ENCODE measurements at places on chromosomes 5 and 9.

- no peak for DNase-seq
Observed at GRCh38 chr9:133262226-133262625, 12.8 kb downstream of the ABO start.

DNA sequence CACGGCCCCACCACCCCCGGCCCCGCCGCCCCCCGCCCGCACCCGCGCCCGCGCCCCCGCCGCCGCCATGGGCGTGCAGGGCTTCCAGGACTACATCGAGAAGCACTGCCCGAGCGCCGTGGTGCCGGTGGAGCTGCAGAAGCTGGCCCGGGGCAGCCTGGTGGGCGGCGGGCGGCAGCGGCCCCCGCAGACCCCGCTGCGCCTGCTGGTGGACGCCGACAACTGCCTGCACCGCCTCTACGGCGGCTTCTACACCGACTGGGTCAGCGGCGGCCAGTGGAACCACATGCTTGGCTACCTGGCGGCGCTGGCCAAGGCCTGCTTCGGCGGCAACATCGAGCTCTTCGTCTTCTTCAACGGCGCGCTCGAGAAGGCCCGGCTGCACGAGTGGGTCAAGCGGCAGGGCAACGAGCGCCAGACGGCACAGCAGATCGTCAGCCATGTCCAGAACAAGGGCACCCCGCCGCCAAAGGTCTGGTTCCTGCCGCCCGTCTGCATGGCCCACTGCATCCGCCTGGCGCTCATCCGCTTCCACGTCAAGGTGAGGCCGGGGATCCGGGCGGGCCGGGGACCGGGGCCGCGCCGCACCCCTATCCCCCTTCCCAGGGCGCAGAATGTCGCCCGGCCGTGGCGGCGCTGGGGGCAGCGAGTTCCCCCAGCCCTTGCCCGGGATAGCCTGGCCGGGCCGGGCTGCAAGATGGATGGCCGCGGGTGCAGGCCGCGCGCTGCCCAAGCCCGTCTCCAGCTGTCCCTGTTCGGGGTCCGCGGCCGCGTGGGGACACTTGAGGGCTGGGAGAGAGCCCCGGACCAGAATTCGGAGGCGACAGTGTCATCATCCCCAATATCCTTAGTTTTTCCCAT is 594 bp downstream of the FAM120A start:
- DNase-seq = peak; percentile 16

DNA sequence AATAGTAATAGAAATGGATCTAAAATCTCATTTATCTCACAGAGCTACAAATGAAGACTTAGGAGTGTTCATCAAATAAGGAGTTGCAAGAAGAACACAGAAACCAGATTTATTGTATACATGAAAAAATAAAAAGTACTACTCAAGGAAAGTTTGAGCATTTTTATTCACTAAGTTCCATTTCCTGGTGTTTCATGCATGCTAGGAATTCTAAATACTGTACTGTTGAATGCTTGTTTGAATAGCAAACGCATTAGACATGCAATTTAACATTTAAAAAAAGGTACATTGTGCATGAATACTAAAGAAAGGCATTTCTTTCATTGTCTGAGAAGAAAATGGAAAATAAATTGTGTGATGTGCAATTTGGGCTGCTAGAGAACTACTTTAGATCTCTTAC is 52.1 kb downstream of the C6 start:
- DNase-seq = no peak

- DNase-seq = no peak
Observed at GRCh38 chr9:112054916-112055315, 120.2 kb downstream of the SUSD1 start.

DNA sequence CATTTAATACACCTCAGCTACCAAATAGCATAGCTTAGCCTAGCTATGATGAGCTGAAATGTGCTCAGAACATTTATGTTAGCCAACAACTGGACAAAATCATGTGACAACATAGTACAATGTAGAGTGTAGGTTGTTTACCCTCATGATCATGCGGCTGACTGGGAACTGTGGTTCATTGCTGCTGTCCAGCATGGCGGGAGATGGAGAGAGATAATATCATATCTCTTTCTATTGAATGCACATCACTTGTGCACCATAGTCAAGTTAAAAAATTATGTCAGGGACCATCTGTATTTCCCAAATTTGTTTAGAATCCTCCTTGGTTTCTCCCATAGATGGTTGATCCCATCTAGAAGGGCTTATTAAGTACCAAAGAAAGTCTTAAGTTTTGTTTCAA is 151.1 kb upstream of the ELL2 start:
- DNase-seq = no peak

DNA sequence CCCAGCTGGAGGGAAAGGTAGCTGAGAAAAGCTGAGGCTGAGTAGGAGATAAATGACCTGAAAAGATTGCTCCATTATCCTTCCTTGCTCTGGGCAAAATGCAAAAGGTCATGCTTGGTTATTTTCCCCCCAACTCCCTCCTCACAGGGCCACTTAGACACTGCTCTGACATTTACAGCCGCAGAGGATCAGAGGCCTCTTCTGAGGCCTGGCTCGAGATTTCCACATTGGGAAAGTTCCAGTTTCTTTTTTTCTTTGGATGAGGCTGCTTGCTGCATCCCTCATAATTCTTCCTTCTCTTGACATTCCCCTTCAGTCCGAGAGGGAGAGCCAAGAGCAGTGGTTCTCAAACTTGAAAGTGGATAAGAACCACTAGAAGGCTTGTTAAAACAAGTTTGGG is 60.1 kb upstream of the HSPA9 start:
- no peak for DNase-seq

GRCh38 chr9:137581361-137582285 is 2.9 kb upstream of the DPH7 start:
- DNase-seq = no peak

DNA sequence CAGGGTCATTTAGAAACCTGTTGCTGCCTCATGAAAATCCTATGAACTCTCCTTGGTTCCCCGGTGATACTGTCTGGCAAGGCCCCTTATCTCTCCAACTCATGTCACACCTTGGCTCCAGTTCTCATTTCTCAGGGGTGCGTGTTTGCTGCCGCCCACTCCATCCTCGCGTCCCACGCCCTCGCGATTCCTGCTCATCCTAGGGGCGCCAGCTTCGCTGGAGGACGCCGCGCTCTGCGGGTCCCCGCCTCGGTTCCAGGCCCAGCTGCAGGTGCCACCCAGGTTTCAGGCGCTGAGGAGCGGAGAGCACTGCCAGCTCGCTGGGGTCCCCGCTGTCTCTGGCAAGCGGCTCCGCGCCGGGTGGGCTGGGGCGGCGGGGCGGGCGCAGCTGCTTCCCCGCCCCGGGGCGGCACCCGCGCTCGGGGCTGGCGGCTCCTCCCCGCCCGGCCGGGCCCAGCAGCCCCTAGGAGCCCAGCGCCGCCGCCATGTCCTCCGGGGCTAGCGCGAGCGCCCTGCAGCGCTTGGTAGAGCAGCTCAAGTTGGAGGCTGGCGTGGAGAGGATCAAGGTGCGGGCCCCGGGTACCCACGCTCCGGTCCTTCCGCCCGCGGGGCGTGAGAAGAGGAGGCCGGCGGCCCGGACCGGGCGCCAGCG is at the start of gene GNG10:
Gene GNG10 (plus strand): TSS at position 456 of the 652 bp plus-strand sequence. CDS start 30 bp downstream, at position 486.
- peak; percentile 23 for DNase-seq

GRCh38 chr5:33764786-33765185 is 127.0 kb downstream of the ADAMTS12 start:
- DNase-seq = no peak

DNA sequence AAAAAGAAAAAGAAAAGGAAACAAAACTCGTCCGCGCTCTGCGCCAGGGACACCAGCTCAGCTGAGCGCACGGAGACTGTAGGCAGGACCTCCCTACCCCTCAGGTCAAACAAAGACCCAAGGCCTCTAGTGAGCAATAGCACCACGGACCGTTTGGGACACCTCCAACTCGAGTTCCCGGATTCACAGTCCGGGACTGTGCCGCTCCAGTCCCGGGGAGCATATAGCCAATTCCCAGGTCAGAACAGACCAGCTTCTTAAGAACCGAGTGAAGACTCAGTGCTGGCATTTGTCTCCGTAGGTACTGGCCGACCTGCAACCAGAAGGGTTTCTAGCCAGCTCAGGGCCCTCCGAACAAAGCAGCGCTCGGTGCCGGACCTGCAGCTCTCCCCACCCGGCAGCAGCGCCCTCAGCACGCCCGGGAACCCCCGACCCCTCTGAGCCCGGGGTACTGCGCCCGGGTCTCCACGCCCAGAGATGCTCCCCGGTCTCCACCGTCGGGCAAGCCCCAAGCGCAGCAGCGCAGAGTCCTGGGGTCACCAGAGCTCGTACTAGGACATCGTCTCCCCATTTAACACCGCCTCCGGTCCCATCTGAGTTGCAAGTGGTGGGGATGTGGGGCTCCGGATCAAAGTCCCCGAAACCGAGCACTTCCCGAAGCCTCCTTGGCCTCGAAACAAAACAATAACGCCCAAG is 591 bp downstream of the ABCA1 start:
- DNase-seq = peak; percentile 55

DNA sequence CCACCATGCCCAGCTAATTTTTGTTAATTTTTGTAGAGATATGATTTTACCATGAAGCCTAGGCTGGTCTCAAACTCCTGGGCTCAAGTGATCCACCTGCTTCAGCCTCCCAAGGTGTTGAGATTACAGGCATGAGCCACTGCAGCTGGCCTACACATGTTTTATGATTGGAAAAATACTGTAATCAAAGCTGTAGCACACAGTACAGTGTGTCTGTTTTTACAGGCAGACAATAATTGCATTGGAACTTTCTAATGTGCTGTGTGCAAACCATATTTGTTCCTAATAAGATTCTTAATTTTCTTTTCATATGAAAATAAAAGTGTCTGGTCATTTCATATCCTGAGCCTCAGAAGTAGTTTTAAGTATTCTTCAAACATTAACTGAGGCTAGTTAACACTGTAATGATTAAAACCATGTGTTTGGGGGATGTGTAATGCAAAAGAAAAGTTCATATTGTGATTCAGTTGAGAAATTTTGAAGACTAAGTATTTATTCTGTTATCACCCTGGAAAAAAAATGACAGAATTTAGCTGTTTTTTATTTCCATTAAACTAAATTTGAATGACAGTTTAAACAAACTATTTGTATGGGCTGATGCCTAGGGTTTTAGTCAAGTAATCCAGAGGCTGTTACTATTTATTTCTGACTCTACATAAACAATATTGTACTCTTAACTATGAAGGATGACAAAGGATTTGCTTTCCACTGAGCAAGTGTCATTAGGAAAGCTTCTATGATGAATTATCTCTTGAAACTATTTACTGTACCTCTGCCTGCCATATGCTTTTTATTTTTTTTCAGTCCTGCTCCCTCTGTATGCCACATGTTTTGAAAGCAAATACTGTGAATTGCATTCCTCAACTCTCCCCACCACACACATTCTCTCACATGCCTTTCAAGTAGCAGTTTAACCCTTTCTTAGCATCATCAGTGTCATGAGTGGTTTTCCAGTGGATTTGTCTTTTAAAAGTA is 111.5 kb downstream of the MTREX start:
- peak; percentile 67 for DNase-seq

GRCh38 chr9:116795821-116796220 is 108.7 kb downstream of the TRIM32 start:
- no peak for DNase-seq

GRCh38 chr9:77022783-77023440 is 3.5 kb downstream of the FOXB2 start:
- no peak for DNase-seq

- no peak for DNase-seq
Observed at GRCh38 chr9:1055166-1055565, 5.0 kb downstream of the DMRT2 start.

- DNase-seq = no peak
Observed at GRCh38 chr9:22142671-22143070, 133.6 kb upstream of the CDKN2B start.

DNA sequence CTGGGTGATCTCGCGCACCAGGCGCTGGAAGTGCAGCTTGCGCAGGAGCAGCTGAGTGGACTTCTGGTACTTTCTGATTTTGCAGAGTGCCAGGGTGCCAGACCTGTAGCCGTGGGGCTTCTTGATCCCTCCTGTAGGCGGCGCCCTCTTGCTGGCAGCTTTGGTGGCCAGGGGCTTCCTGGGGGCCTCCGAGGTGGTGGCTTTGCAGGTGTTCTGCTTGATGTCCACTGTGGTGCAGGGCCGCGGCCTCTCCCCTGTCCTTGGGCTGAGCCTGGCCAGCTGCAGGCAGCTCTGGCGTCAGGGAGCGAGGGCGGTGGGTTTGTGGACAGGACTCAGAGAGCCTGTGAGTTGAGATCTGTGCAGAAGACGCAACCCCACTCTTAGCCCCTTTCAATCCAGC is 36.1 kb downstream of the TAF11L14 start:
- DNase-seq = no peak

GRCh38 chr5:104325356-104325755 is 762.8 kb upstream of the NUDT12 start:
- no peak for DNase-seq

GRCh38 chr5:104421431-104421830 is 858.8 kb upstream of the NUDT12 start:
- DNase-seq = no peak

GRCh38 chr5:163478126-163478981 is 17.9 kb downstream of the HMMR start:
- DNase-seq = no peak

GRCh38 chr5:55096182-55096581 is 6.3 kb upstream of the GZMA start:
- no peak for DNase-seq

- no peak for DNase-seq
Observed at GRCh38 chr9:11142965-11143738, 530.4 kb upstream of the PTPRD start.

DNA sequence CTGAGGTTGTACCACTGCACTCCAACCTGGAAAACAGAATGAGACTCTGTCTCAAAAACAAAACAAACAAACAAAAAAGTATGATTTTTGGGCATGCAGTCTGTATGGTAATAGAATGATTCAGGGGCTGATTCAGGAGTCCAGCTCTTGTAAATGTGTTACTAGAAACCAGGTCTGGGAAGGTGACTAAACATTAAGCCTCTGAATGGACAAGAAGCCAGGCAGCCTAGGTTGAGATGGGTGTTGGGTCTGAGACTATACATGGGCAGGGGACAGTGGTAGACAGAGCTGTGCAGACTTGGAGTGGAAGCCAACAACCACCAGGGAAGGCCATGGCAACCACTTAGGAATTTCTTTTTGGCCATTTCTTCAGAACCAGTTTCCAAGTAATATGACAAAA is 64.9 kb upstream of the TLE1 start:
- DNase-seq = no peak

GRCh38 chr9:7979611-7980010 is 180.0 kb upstream of the DMAC1 start:
- no peak for DNase-seq

- no peak for DNase-seq
Observed at GRCh38 chr5:159061179-159061796, 38.4 kb downstream of the EBF1 start.

DNA sequence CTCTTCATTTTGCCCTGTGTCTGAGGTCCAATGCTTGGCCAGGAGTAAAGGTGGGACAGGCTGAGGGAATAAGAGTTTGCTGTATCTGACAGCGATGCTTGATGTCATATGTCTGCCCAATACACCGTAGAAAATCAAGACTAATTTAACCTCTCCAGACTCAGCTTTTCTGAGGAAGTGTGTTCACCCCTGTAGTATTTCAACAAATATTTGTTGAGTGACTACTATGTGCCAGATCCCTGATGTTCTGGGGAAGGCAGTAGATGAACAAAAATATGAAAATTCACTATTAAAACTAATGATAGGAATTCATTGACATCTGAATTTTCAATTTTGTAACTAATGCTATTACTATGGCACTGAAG is 489.7 kb downstream of the EBF1 start:
- no peak for DNase-seq

Data from HepG2 (cell line).